ENCODE measurements at places on chromosomes 7 and 10.

GRCh38 chr7:131642429-131642828 lies 86.0 kb upstream of the PODXL start:
- no peak for DNase-seq

- DNase-seq: no peak
Observed at GRCh38 chr10:1548596-1548995, 188.7 kb downstream of the ADARB2 start.

GRCh38 chr7:125645770-125646169 lies 716.1 kb upstream of the POT1 start:
- no peak for DNase-seq

GRCh38 chr7:83640240-83640639 lies 8.7 kb downstream of the SEMA3E start:
- no peak for DNase-seq

DNA sequence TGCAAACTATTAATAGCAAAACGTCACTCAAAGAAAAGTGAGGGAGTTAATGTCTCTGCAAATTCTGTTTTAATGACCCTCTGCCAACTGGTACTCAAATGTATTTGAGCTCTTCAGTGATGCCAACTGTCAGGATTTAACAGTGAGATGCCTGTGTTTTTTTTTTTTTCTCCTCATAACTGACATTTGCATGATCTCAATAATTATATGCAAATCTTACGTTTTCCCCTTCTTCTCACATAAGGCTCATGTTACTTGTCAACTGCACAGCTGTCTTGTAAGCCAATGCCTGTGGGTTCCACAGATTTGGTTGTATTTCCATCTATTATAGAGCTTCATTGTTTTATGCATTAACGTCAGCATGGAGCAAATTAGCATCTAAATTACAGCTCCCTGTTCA lies 38.2 kb downstream of the PPP1R3A start:
- DNase-seq: no peak

GRCh38 chr10:12835709-12836108 lies 165.8 kb downstream of the CCDC3 start:
- DNase-seq: no peak

- no peak for DNase-seq
Observed at GRCh38 chr7:45174966-45175765, 17.6 kb downstream of the RAMP3 start.

DNA sequence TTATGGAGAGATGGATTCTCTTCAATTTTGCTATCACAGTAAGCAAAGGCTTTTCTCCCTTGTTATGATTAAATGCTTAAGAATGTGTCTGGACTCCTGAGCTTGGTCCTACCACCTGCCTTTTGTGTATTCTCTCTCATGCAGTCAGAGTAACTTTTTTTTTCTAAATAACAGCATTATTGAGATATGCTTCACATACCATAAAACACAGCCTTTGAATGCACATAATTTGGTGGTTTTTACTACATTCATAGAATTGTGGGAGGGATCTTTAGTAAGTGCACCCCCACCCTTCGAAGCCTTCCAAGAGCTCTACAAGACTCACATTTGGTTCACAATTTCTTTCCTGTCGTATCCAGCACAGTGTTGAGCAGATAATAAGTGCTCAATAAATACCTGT lies 175.5 kb downstream of the ADAM12 start:
- DNase-seq: no peak

DNA sequence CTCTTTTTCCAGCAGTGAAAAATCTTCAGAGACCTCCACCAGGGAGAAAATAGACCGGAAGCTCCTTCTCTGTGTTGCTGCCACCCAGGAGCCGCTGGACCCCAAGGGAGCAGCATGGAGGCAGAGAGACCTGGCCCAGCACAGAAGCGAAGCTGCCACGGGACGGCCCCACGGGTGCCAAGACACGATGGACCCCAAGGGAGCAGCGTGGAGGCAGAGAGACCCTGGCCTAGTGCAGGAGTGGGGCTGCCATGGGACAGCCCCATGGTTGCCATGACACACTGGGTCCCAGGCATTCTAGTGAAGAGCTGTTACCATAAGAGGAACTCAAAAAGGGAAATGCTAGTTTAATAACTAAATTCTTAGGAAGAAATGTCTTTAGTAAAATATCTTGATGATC lies 186.3 kb downstream of the PTPRN2 start:
- no peak for DNase-seq

DNA sequence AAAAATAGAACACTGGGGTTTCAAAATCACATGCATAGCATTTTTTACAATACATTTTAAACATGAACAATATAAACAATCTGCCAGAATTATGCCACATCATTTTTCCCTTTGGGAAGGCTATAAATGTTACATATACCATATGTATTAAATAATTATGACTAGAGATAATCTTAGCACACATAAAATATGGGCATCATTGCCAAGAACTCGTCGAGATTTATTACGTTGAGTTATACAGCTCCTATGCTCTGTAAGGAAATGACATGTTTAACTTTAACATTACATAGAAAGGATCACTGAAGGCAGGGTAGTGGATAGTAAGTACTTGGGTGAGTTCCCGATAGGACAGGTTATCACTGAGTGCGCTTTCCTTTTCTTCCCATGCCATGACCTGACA lies 267.8 kb downstream of the PARD3 start:
- DNase-seq: no peak

- DNase-seq: peak; percentile 11
Observed at GRCh38 chr10:77565590-77566023, 72.0 kb downstream of the KCNMA1 start.

DNA sequence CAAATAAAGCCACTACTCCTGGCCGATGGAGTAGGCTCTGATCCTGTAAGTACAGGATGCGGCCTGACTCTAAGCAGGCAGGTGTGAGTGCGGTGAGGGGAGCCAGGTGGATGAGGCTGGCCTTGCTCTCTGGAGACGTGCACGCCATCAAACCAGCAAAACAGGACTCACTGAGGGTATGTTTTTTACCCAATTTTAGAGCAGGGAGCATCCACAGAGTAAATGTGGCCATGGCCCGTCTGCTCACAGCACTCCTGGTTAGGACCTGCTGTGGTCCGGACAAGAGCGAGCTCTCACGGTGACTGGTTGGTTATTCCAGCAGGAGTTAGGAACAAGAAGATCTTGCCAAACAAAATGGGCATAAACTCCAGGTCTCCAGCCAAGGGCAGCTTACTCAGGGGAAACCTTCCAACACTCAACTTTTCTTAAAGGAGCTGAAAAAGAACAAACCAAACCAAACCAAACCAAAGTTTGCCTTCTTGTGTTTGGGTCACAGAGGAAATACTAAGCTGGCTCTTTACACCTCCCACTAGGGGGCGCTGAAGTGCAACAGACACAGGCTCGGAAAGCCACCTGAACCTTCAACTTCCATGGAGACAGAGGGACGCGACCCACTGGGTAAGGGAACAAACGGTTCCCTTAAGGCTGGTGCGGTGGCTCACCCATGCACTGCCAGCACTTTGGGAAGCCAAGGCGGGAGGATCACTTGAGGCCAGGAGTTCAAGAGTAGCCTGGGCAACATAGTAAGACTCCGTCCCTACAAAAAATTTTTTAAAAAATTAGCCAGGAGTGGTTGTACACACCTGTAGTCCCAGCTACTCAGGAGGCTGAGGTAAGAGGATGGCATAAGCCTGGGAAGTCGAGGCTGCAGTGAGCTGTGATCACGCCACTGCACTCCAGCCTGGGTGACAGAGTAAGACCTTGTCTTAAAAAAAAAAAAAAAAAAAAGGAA lies 122.4 kb downstream of the CLEC2L start:
- peak; percentile 56 for DNase-seq

- no peak for DNase-seq
Observed at GRCh38 chr10:120424198-120424464, 32.9 kb upstream of the PLPP4 start.

Measured in PC-9 (cell line).